ENCODE measurements at places on chromosomes 2 and 18.
A peak's percentile ranks its signal among the peaks of the same experiment; 100 is the strongest.

- no peak for DNase-seq
Measured at GRCh38 chr2:64670047-64670446, 16.3 kb upstream of the SERTAD2 start.

DNA sequence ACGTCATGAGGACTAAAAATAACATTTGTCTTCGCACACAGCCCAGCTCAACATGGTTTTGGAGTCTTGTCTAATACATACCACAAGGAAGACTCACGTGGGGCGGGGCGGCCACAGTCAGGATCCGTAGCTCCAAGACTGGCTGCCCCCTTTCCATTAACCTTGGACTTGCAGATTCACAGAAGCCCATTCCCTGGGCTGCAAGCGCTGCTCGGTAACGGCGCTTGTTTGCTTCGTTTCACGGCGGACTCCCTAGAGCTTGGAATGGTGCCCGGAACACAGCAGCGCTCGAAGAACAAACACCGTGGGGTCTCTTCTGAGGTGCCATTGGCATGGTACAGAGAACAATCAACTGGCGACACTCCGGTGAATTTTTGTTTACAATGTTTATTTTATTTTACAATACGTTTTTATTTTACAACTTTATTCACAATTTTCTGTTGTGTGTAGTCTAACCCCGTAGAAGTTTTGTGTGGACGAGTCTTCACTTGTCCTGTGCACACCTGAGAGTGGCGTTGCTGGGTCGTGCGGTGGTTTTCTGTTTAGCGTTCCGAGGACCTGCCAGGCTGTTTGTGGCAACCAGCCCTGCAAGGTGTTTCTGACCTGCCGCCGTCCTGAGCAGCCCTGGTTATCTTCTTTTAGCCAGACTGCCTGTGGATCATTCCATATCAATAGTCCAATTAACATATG, 126.5 kb downstream of the GALR1 start:
- no peak for DNase-seq

DNA sequence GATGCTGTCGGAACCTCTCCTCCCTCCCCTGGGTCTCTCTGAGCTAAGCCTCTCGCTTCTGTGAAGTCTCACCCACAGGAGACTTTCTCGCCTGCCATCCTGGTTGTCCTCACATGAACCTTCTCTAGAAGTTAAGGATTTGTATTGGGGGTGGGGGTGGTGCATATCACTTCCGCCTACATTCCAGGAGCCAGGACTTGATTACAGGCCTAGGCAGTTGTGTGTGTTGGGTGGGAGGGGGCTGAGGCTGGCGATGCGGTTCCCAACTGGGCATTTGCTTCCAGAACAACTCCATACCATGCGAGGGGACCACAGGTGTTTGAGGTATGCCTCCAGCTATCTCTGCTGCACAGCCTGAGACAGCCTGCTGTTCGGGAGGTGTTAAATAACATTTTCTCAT, 56.8 kb upstream of the MGAT4A start:
- DNase-seq = no peak

GRCh38 chr2:11292464-11293255, 51.8 kb downstream of the ROCK2 start:
- DNase-seq = no peak

- DNase-seq = no peak
Measured at GRCh38 chr2:27885234-27885633, 5.0 kb downstream of the RBKS start.

DNA sequence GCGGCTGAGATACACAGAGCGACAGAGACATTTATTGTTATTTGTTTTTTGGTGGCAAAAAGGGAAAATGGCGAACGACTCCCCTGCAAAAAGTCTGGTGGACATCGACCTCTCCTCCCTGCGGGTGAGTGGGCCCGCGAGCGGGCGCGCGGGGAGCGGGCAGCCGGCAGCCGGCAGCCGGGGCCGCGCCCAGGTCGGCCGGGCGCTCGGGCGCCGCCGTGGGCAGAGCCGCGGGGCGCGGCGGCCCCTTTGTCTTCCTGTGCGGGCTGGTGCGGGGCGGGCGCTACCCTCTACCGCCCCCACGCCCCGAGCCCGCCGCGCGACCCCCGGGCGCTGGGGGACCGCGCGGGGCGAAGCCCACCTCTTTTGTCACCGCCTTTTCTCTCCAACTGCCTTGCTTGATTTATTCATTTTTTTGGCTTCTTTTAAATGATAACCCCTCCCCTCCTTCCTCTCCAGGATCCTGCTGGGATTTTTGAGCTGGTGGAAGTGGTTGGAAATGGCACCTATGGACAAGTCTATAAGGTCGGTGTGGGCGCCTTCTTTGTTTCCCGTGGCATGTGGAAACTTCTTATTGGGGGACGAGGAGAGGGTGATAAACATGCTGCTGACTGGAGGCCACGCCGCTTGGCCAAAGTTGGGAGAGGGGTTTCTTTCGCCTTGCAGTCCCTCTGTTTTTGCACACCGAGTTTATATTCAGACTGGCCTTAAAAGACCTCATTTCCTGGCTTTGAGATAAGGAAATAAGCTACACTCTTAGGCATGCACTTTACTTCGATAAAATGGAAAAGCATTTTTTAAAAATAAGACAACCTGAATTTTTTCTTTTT, 722 bp downstream of the MAP4K4 start:
- DNase-seq = peak; percentile 37

- no peak for DNase-seq
Measured at GRCh38 chr18:13376841-13377351, 158.3 kb downstream of the LDLRAD4 start.

DNA sequence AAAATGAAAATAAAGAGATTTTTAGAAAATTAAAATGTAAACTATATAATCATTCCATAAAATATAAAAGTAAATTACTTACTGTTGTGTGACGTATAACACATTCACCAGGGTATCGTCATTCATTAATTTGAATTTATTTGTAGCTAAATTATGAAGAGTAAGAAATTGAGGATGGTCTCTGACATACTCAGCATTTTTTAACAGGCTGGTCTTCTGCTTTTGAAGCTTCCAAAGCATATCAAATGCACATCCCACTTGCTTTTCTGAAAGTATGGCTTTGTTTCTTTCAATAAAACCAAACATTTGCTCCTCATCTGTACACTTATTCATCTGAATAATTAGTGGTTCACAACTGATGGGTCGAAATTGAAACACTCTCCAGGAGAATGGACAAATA, 2.1 kb downstream of the FASTKD1 start:
- DNase-seq = no peak

- DNase-seq = no peak
Measured at GRCh38 chr2:136072621-136073020, 45.3 kb downstream of the CXCR4 start.

DNA sequence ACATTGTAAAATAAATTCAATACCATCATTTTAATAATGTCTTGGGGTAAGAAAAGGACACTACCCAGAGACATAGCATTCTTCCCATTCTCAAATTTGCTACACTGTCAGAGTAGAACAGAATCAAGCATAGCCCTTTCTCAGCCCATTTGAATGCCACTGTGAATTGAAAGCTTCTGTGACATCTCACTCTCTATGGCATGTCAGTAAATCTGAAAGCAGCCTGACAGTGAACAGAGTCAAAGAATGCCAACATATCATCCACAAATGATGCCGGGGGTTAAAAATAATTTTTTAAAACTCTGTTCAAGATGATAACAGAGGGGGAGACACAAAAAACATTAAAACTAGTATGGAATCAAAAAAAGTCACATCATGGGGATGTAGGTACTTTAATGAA, 17.6 kb downstream of the SUCLG1 start:
- no peak for DNase-seq

DNA sequence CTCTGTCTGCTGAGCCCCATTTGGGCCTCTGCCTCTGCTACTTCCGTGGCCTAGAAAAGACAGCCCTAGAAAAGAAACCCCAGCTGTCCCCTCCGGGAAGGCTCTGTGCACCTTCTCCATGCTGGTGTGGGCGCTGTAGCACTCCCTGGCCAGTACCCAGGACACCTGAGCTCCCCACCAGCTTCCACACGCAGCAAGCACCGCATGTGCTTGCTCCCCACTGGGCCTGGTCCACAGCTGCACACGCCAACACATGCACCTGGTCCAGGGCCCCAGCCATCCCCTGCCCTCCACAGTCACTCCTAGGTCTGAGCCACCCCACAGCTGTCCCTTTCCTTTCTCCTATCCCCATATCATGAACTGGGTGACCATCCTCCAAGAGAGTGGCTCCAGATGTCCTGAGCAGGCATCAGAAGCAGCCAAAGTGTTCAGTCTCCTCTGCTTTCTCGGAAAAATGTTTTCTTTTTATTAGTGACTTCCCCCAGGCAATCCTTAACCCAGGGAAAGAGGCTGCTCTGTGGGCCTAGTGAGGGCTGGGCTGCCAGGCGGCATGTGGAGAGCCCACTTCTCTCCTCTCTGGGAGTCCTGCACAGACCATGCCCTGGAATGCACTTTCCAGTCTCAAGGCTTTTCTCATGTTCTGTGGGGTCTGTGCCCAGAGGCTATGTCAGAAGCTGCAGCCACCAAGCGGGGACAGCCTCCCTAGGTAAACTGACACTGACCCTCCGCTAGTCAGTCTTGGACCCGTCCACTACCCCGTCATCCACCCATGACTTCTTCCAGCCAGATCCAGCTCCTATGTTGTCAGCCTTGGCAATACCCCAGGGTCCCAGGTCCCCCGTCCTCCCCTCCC, 133.7 kb downstream of the KLHL29 start:
- DNase-seq = no peak

- peak; percentile 51 for DNase-seq
Measured at GRCh38 chr2:236164201-236164924, 3.8 kb downstream of the GBX2 start.

DNA sequence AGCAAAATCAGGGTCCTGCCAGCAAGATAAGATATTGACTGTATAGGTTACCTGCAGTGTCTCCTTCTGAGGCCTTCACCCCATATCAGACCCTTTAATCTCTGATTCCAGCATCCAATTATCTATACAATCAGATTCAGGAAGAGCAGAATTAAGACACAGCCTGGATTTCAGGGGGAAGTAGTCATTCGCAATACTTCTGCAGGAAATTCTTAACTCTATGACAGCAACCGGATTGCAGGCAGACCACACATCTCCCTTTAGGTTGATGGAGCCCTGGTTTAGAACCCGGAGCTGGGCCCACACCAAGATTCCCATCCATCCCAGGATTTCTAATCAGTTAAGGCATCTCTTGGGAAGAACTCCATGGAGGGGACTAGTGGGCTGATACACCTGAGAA, 9.5 kb downstream of the ARL4C start:
- no peak for DNase-seq

DNA sequence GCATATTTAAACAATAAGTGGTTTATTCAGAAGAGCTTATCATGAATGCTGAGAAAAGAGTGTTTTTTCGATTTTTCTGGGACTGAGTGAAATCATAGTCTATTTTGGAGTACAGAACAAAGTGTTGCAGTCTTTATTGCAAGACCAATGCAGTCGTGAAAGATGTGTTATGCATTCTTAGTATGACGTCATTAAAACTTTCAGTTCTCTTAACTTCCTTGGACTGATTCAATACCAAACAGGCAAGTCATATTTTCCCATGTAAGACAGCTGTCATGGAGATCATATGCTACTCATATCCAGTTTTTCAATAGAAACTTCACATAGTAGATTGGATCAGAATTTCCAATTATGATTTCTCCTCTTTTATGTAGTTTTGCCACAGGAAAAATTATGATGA, 92.6 kb downstream of the RIT2 start:
- DNase-seq = no peak

- DNase-seq = no peak
Measured at GRCh38 chr2:191384829-191385228, 139.6 kb downstream of the MYO1B start.

DNA sequence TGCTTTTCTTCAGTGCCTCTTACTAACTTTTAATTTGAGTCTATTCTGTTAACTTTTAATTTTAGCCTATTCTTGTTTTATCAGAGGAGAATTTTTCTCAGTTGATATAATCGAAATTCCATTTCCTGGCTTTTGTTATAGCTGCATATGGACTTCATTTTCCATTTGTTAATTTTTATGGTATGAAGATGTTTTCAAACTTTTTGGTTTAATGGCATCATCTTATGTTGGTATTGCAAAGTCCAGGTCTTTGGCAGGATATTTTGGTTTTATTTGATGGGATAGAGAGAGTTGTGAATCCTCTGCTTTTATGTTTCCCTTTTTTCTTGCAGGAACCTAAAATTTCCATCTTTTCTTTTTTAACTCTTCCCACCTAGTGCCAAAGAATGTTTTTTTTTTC, 70.9 kb upstream of the RAPGEF4 start:
- no peak for DNase-seq

DNA sequence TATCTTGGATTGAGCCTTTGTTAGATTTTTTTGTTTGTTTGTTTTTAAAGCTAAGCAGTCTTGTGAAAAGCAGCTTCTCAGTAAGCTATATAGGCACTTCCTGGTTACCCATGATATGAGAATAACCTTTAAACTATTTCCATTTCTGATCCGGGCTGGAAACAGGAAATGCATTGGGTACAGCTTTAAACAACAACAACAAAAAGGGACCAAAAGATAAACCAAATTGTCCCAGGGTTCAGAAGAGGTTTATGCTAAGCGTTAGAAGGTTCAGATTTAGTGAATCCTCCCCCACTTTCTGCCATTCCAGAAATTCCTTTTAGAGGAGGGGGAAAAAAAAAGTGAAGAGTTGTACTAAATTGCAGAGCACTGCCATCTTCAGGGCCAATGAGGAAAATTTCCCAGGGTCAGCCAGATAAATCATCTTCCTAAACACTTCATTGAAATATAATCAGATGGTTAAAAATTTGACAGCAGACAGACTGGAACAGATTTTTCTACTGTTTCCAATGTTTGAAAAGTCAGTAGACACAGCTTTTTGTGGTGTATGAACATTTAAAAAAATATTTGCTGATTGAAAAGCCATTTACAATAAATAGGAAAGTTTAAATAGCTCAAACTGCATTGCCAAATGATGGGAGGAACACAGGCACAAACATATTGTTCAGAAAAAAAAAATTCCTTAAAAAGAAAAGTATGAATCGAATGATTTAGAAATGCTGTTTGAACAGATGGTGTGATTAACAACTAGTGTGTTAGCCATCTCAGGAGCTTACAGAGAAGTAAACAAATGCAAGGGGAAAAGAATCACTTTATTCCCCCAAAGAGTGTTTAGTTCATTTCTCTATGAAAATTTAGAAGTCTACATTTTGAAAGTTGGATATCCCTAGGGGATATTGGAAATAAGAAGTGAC, 189.9 kb upstream of the TANK start:
- peak; percentile 47 for DNase-seq

DNA sequence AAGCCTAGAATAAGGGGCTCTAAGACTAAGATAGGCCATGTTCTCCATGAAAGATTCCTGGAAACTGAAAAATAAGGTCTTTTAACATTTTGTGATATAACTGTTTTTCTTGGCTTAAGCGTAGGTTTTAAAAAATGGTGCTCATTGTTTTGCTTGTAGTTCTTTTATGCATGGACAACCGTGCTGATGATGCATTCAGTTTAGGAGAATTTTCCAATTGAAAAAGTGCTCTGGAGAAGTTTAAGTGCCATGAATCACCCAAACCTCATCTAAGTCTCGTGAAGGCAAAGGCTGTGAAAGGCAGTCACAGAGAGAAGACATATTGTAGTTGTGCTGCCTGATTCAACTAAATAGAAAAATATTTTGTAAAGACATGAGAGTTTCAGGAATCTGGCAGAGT, 111.8 kb upstream of the GAREM1 start:
- DNase-seq = no peak

Data from endothelial cell (in vitro differentiated cells).